ENCODE measurements at places on chromosomes 2 and 18.

DNA sequence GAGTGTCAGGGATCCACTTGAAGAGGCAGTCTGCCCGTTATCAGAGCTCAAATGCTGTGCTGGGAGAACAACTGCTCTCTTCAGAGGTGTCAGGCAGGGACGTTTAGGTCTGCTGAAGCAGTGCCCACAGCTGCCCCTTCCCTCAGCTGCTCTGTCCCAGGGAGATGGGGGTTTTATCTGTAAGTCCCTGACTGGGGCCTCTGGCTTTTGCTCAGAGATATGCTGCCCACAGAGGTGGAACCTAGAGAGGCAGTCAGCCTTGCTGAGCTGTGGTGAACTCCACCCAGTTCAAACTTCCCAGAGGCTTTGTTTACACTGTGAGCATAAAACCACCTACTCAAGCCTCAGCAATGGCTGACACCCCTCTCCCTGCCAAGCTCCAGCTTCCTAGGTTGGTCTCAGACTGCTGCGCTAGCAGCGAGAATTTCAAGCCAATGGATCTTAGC lies 38.1 kb downstream of the PLEK start:
- DNase-seq, result no peak

DNA sequence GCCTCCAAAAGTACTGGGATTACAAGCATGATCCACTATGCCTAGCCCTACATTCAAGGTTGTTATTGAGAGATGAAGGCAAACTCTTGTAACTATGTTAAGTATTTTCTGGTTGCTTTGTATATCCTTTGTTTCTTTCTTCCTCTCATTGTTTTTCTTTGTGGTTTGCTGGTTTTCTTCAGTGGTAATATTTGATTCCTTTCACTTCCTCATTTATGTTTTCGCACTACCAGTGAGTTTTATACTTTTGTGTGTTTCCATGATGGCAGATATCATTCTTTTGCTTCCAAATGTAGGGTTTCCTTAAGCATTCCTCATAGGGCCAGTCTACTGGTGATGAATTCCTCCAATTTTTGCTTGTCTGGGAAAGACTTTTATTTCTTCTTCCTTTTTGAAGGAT lies 90.2 kb downstream of the NCK2 start:
- DNase-seq, result no peak

DNA sequence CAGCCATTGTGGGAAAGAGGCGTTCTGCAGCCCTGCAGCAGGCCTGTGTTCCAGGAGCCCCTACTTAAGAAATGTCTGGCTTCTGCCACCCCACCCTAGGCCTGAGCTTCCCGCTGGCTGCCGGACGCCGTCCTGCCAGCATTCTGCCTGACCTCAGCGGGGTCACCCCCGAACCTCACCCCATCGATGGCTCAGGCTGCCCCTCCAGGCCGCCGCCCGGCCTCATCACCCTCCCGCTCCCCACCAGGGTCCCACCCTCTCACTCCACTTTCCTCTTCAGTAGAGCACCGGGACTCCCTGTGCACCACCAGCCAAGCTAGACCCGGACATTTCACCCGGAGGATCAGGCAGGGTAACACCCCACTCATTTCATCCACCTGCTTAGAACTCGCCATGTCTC lies 73.6 kb upstream of the SALL3 start:
- DNase-seq, result no peak

GRCh38 chr18:45627204-45627526 lies 11.9 kb downstream of the SLC14A2 start:
- DNase-seq, result no peak

- no peak for DNase-seq
Observed at GRCh38 chr2:43872151-43872550, 33.4 kb downstream of the ABCG8 start.

GRCh38 chr18:11215216-11215615 lies 65.8 kb upstream of the PIEZO2 start:
- DNase-seq, result no peak

- peak; percentile 50 for DNase-seq
Observed at GRCh38 chr2:173077506-173078177, 2.0 kb downstream of the MAP3K20 start.

Data from NCI-H446 (cell line).